ENCODE measurements at places on chromosomes 1 and 21. TPM values are rescaled to one million over a fixed set of nuclear protein-coding genes. Genes with fewer than 3 reads are reported as not detected.

Gene DMBX1
- 0.99 TPM for total RNA-seq

Gene IRF6
- total RNA-seq = 0.05 TPM

Gene SLC44A5
- not detected for total RNA-seq

Gene VWA5B1
- total RNA-seq = not detected

Gene BRDT
- not detected for total RNA-seq

Gene RXFP4
- not detected for total RNA-seq

Gene HTR6
- total RNA-seq = 0.18 TPM

Gene ATP13A2
- total RNA-seq = 31.3 TPM

Gene LIX1L
- total RNA-seq = 12.0 TPM

Gene WNT2B
- 0.14 TPM for total RNA-seq

Measured in A549 treated with ZK216348 at 1 μM for 4 hours (cell line).